ENCODE measurements at places on chromosomes 3 and 15.

DNA sequence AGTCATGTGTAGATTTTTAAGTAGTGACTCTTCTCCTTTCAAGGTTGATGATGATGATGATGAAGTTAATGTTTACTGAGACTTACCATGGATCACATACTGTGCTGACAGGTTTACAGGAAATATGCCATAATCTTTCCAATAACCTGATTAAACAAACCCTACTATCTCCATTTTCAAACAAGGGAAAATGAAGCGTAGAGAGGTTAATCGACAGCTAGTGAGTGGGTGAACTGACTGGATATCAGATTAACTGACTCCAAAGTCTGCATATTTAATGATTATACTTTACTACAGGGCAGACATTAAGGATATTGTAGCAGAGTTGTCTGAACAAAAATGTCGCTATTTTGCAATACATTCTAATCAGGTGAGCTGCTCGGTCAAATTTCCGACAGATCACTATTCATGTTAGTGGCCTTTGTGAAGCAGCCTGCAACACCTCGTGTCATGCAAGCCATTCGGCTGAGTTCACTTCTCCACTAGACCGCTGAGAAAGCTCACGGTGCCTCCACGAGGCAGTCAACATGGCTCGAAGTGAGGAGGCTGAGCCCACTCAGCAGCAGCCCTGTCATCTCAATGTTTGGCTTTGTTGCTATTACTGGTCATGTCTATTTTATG, 264.2 kb downstream of the NFKBIZ start:
- DNase-seq = no peak

- no peak for DNase-seq
These were observed 5.4 kb upstream of the FBN1 start for GRCh38 chr15:48650931-48651330.

DNA sequence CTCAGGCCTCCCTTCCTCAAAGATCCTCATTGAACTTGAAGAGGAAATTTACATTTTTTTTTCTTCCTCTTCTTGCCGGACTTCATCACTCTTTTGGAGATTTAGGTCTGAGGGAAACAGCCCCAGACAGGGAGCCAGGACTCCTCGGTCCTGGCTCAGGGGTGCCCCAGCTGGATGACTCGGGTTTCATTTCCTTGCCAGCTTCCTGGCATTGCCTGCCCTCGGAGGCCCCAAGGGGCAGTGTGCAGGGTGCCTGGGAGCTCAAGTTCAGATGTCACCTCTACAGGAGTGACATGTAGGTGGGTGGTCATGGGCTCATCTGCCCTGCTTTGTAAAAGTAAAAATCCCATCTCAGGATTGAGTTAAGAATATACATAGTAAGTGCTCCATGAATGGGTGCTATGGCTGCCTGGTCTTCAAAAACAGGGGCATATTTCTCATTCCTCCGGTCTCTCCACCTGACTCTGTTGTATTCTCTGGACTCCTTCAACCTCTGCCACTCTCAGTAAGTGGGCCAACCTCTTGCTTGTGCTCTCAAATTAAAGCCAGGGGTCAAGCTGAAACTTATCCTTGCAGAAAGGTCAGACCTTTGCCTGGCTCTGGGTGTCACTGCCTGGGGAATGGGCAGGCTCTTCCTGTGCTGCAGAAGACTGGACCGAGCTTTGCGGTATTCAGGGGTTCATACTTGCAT, 51.8 kb downstream of the SMAD6 start:
- DNase-seq = no peak

DNA sequence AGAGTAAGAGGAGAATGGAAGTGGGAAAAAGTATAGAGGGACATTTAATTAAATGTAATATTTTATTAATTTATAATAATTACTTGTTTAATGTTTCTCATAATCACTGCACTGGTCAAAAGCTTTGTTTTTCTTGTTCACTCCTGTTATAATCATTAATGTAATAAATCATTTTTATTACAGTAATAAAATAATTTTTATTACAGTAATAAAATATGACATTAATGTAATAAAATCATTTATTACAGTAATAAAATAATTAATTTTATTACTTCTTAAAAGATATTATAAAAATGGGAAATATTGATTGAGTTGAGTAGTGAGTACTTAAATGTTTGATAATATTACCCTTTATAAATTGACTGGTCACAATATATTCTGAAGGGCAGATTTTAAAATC, 181.1 kb upstream of the SOX2 start:
- DNase-seq = no peak

GRCh38 chr3:127712881-127713771, 40.4 kb downstream of the ABTB1 start:
- no peak for DNase-seq

GRCh38 chr3:8730656-8731055, 2.9 kb upstream of the CAV3 start:
- DNase-seq = no peak

DNA sequence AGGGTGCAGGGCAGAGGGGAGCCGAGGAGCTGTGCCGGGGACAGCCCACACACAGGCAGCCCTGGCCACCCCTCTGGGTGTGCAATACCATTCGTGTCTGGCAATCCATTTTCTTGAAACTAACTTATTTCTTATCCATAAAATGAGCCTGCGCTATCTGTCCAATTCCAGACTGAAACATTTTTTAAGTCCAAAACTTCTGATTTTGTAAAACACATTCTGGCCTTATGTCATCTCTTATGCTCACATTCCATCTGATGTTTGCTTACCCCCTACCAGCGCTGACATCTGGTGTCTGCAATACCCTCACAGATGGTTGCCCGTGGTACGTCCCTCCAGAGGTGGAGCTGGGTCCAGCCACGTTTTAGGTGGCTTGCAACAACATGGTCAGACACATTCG, 31.8 kb downstream of the PCSK6 start:
- DNase-seq = no peak

DNA sequence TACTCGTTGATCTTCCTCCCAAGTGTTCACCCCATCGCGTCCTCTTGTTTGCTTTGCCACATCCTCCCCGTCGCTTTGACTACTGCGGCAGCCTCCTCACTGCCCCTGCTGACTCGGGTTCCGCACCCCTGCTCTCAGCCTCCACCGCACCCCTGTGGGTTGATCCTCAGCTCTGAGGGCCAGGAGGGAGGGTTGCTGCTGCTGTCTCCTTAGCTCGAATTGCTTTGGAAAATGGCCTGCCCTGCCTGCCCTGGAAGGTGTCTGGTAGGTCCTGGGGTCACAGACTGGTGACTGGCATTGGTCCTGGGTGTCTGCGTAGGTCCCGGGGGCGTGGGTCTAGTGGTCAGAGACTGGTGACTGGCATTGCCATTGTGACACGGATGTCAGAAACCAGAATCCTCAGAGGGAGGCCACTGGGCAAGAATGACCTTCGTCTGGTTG, 9.4 kb downstream of the MUC4 start:
- DNase-seq = no peak

DNA sequence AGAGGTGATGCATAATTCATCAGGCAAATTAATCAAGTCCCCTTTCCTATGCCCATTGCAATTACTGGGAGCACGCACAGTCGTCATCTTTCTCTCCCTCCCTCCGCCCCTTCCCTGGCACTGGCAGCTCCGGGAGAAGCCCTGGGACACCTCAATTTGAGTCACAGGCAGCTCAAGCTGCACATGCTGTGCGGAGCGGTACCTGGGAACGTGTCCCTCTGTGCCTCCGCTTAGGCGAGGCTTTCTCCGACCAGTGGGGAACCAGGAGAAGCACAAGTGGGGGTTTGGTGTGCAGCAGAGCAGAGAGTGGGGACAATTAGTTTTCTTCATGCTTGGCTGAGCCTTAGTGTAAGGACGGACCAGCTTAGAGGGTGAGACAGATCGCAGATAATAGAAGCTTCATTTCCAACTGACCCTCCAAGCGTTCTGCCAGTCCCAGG, 88.3 kb downstream of the SOX14 start:
- no peak for DNase-seq
